ENCODE measurements at places on chromosomes 5 and 9. TPM values are rescaled to one million over a fixed set of nuclear protein-coding genes. Genes with fewer than 3 reads are reported as not detected.

The BRINP1 gene
- not detected for total RNA-seq

The INSL6 gene
- not detected for total RNA-seq

The CCL28 gene
- 20.6 TPM for total RNA-seq

The CLIC3 gene
- 2.8 TPM for total RNA-seq

The GABRA1 gene
- not detected for total RNA-seq

- no peak for DNase-seq
Measured at GRCh38 chr5:2200261-2200950, 317.7 kb upstream of the IRX4 start.

DNA sequence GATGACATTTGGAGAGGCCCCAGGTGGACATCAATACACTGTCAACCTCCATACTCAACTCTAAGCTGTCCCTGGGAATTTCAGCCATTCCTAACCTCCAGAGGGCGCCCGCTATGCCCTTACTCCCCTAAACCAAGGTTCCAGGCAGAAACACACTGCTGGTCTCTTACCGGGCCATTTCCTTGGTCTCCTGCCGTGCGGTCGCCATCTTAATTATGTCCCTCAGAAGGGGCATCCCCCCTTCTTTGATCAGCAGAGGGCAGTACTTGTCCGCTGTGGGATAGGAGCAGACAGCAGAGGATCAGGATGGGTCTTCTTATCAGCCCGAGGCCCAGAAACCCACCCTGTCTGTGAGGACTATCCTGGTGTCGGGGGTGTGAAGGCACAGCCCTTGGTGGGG, 9.3 kb upstream of the ZDHHC12 start:
- no peak for DNase-seq

DNA sequence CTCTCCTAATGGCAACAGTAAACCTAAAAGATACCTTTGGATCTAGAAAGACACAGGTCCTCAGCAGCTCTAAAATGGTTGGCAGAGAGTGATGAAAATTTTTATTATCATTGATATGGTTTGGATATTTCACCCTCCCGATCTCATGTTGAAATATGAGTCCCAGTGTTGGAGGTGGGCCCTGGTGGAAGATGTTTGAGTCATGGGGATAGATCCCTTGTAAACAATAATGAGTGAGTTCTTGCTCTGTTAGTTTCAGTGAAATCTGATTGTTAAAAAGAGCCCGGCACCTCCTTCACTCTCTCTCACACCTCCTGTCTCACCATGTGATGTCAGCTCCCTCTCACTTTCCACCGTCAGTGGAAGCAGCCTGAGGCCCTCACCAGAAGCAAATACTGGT, 117.7 kb downstream of the FRMD3 start:
- no peak for DNase-seq

GRCh38 chr5:135437422-135437795, 9.7 kb downstream of the DCANP1 start:
- no peak for DNase-seq

- DNase-seq, result no peak
Measured at GRCh38 chr5:2093859-2094615, 211.3 kb upstream of the IRX4 start.

- no peak for DNase-seq
Measured at GRCh38 chr5:143494162-143494561, 90.7 kb upstream of the NR3C1 start.

DNA sequence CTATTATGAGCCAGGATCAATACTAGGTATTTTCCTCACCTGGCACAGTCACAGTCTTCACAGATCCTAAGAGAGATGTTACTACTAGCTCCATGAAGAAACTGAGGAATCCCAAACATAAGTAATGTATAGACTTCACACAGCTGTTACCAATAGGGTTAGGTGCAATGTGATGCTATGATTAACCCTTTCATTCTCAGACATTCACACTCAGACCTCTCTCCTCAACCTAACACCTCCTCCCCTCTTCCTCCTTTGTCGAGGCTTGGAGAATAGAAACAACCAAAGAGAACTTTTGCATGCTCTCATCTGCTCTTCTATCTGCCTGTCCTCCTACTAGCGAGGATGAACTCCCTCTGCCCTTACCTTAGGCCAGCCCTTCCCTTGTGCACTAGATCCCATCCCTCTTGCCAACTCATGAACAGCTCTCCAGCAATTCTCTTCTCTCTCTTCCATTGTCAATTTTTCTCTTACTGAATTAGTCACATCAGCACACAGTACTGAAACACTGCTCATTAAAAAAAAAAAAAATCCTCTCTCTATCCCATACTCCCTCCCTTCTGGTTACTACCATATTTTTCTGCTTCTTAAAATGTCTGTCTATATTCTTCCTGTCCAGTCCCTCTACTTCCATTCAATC, 47.7 kb downstream of the MAPKAP1 start:
- DNase-seq, result no peak

All from CD4-positive, alpha-beta T cell (primary cell).